ENCODE measurements at places on chromosomes 1 and 21. TPM values are rescaled to one million over a fixed set of nuclear protein-coding genes. Genes with fewer than 3 reads are reported as not detected.

KCNA2 gene
- total RNA-seq = 0.33 TPM

G0S2 gene
- total RNA-seq = 636 TPM

CFAP57 gene
- 0.88 TPM for total RNA-seq

SH2D5 gene
- 0.29 TPM for total RNA-seq

SELP gene
- total RNA-seq = 13.1 TPM

AKNAD1 gene
- total RNA-seq = 2.9 TPM

TTC34 gene
- 0.66 TPM for total RNA-seq

STUM gene
- 1.1 TPM for total RNA-seq

GLMP gene
- 40.2 TPM for total RNA-seq

AMPD1 gene
- 2.3 TPM for total RNA-seq

CACNA1S gene
- not detected for total RNA-seq

LCE2B gene
- total RNA-seq = not detected

GJB3 gene
- not detected for total RNA-seq

- DNase-seq = no peak
Observed at GRCh38 chr1:229665912-229666558, 40.0 kb downstream of the URB2 start.

DNA sequence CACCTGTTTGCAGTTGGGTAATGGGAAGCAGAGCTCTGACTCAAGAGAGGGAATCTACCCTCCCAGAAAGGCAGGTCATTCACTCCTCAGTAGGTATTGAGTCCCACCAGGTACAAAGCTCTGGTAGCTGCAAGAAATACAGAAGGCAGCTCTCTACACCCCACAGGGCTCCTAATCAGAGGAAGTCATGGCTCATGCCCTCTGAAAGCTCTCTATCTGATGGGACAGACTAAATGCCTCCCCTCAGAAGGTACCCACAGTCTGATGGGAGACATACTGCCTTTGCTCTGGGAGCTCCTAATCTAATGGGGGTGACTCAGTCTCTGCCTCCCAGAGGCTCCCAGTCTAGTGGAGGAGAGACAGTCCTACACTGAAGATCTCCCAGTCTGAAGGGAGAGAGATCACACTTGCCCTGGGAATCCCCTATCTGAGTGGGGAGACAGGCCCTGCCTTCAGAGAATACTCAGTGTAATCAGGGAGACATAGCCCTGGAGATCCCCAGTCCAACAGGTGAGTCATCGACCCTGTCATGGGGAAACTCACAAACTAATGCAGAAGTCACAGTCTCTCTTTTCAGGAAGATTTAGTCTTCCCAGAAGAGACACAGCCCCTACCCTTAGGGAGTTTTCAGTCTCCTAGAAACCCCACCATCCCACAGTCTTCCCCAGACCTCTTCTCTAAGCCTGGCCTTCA lies 23.7 kb downstream of the CAMK1G start:
- no peak for DNase-seq

GRCh38 chr1:14955976-14956375 lies 197.6 kb upstream of the TMEM51 start:
- peak; percentile 65 for DNase-seq

DNA sequence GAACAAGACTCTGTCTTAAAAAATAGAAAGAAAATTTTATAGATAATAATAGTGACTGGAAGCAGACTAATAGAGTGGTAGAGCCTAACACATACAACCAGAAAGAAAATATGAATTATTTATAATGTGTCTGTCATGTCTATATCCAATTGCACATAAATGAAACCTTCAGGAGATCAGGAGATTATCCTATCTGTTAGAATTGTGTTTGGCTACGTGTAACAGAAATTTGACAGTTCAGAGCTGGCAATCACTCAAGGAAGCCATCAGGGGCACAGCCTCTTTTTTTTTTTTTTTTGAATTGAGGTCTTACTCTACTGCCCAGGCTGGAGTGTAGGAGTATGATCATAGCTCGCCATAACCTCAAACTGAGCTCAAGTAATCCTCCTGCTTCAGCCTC lies 157.2 kb downstream of the TGFB2 start:
- no peak for DNase-seq

DNA sequence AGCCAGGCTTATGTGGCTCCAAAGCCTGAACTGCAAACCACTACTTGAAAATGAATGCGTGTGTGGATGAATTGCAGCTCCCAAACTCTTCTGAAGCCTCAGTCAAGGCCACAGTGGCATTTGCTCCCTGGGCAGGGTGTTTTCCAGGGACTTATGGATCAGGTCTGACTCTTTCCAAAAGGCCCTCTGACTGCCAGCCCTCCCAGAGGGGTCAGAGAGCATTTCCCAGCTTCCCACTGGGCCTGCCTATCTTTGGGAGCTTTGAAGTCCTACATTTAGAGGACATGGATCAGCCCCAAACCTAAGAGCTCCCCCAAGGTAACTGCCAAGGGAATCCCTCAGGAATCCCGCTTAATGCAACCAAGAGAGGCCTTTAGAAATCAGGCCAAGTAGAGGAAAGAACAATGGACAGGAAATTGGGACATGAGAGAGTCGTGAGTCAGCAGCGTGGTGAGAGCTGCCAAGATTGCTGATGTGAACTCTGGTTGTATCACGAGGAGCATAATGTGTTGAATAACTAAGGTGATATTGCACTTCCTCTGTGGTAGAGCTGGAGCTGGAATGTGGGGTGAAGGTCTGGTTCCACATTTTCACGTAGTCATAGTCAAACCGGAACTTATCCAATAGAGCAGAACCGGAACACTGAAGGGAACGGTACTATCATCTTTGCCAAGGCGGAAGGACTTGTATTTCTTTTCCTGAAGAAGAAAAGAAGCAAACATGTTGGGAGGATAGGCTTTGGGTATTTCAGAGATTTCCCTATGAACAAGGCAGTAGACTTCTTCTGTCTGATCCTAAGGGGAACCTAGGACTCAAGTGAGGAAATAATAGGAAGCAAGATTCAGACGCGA lies 99.4 kb upstream of the JUN start:
- DNase-seq = no peak

- DNase-seq = no peak
Observed at GRCh38 chr1:45999507-45999906, 132.9 kb downstream of the PIK3R3 start.

GRCh38 chr21:34510148-34511142 lies 1.6 kb downstream of the KCNE1 start:
- peak; percentile 35 for DNase-seq

GRCh38 chr1:172287208-172287607 lies 133.3 kb upstream of the C1orf105 start:
- DNase-seq = no peak

GRCh38 chr1:246681900-246682895 lies 42.0 kb upstream of the SCCPDH start:
- DNase-seq = no peak

- DNase-seq = no peak
Observed at GRCh38 chr21:31752967-31753366, 21.0 kb upstream of the SCAF4 start.

GRCh38 chr1:3971981-3972380 lies 71.9 kb upstream of the C1orf174 start:
- no peak for DNase-seq

DNA sequence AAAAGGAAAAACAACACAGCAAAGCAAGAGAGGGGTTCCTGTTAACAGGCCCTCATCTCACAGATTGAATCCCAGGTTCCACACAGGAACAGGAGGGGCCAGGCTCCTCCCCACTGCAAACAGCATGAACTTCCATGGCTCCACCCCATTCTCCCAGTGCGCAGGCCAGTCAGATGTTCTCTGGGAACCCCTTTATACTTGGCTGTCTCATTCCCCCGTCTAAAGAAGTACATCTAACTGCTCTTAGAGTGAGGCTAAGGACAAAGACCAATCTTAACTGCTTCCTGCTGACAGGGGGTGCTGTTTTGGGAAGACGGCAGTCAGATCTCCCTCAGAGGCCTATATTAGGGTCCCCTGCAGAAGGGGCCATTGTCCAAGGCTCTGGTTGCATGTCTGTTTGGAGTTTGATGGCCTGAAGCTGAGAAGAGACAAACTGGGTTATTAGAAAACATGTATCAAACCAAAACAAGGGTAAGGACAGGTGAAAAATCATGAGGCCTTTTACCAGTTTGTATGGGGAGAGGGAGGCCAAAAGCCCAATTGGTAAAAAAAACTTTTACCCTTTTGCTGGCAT lies 10.5 kb upstream of the NASP start:
- DNase-seq = no peak

DNA sequence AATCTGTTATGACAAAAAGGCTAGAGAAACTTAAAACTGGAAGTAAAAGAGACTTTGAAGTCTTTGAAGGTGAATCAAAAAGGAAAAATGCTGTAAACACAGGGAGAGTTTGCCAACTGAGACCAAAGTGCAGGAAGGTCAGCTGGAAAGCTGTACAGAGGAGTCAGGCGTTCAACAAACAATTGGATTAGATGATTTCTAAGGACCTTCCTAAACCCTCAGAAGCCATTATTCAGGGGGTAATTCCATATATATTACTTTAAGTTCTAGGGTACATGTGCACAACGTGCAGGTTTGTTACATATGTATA lies 156.8 kb downstream of the ZBTB18 start:
- DNase-seq = no peak

DNA sequence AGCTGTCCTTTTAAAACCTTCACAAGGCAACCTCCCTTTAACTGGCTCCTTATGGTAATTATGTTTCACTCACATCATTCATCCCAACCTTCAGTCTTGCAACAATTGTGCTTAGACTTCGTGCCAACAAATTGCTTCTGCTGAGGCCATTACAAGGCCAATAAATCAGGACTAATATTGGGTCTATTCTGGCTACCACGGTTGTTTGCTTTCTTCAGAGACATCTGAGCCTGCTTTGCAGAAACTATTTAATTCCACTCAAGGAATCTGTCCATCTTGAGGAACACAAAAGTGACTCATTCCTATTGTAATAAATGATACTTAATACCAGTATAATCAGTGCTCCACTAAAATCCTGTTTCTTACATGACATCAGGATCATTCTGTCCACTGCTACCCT lies 2.6 kb upstream of the GSTM4 start:
- DNase-seq = no peak

DNA sequence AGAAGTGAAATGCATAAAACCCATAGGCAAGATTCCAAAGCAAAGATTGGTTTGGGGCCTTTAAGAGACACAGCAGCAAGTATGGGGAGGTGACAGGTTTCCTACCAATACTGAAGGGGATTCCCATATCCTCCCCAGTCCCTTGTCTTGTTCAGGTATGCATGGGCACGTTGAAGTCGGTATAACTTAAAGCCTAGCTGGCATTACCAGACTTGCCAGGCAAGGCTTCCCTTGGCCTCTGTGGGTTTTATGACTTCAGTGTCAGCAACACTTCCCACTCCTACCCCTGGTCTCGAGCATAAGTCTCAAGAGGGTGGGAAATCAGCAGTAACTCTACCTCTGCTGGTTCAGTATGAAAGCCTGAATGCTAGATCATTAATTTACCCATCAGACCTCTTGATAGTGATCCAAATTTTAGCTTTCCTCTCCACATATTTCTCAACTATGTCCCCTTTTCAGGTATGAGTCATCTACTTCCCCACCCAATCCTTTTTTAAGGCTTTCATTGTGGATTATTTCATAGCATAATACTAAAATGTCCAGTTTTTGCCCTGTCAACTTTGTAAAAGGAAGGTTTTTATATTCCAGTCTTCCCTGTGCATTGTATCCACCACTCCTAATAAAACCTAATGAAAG lies 6.8 kb downstream of the CYP4X1 start:
- no peak for DNase-seq

- DNase-seq = no peak
Observed at GRCh38 chr21:42654179-42654912, 925 bp downstream of the PDE9A start.

GRCh38 chr1:52007215-52008002 lies 16.9 kb upstream of the RAB3B start:
- no peak for DNase-seq

DNA sequence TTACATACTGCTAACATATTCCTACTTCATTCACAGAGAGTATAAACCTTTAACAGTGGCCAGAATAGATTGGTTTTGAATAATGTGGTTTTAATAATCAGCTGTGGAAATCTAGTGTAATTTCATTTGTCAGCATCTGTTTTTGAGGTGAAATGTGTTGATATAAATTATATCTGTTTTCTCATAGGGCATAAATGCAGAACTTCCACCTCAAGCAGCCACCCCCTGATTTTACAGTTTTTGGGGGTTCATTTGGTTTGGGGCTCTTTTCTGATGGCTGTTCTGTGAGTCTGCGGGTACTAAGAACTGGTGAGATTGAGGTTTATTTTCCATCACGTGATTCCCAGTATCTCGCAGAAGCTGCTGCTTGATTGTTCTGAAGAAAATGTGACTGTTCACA lies 23.2 kb downstream of the EDARADD start:
- DNase-seq = no peak

DNA sequence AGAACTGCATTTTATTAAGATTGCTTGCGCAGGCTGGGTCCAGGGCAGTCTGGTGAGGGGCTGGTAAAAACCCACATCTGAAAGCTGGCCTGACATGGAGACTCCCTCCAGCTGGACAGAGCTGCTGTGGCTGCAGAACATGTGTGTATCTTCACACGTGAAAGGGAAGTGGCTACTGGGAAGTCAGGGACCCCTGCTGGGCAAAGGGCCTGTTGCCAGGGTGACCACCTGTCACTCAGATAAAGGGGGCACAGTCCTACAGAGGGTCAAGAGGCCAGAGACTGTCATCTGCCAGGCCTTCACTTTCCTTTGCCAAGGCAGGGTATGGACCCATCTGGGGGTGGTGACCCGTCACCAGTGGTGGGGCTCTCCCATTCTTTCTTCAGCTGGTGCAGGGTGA lies 17.5 kb downstream of the NKAIN1 start:
- no peak for DNase-seq

GRCh38 chr1:169460191-169460833 lies 25.4 kb downstream of the SLC19A2 start:
- DNase-seq = no peak

- DNase-seq = no peak
Observed at GRCh38 chr1:198604975-198605374, 33.9 kb upstream of the PTPRC start.

DNA sequence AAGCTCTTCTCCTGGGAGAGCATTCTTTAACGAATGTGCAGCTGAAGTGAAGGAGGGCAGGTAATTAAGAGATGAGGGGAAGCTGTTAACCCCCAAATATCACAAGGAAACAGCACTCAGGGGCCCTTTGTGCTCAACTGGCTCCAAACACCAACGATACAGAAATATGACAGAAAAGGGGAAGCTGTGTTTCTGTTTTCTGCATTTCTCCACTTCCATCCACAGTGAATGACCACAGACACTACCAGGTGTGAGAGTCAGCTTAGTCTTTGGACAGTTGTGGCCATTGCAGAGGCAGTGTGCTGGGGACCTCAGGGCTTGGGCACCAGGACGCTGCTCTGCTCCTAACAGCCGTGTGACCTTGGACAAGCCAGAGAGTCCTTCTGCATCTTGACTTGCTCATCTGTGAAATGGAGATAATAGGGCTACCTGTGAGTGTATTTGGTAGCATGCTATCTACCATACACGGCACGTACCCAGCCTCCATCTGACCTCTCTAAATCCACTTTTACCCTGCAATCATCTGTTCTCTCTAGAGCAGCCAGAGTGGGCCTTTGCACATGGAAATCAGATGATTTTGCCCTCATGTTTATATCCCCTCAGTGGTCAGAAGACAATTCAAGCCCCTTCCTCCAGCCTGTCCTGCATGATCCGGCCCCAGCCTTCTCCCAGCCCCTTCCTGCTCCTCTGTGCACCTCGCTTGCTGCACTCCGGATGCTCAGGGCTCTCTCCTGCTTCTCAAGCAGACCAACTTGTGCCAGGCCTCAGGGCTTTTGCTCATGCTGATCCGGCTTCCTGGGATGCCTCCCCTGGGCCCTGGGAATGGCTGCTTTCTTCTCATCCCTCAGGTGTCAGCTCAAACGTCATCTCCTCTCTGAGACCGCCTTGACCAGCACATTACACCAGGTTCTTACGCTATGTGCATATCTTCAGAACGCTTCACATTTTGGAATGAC lies 4.7 kb upstream of the TINAGL1 start:
- no peak for DNase-seq

- DNase-seq = no peak
Observed at GRCh38 chr1:236058141-236058934, 6.6 kb downstream of the NID1 start.
